ENCODE measurements at places on chromosomes 6 and 20.

DNA sequence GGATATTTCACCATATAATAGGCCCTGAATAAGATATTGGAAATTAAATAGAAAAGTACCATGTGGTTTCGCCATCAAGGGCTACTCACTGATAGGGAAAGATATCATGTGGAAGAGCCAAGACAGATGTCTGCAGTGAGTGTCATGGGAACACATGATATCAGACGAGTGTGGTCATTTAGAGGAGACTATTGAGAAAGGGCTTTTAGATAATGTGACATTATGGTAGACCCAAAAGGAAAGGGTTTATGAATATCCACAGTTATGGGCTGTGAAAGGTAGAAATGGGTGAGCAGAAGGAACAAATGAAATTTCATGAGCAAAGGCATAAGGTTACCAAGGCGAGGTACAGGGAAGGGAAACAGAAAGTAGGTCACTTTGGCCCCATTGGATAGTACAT lies 182.3 kb upstream of the PRSS16 start:
- no peak for DNase-seq

DNA sequence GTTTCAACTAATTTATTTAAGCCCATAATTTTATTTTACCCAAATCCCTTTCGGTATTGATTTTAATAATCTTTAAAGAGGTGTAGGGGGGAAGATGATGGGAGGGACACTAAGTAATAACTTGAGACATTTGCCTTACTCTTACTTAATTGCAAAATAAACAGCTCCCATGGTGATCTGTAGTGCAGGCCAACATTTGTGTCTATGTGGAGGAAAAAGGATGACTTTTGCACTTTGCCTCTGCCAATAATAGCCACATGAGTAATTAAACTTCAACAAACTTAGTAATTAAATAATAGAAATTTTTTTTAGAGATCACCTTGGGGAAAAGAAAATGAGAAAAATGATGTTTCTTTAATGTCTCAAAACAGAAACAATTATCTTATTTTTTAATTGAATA lies 29.9 kb upstream of the CD2AP start:
- no peak for DNase-seq

DNA sequence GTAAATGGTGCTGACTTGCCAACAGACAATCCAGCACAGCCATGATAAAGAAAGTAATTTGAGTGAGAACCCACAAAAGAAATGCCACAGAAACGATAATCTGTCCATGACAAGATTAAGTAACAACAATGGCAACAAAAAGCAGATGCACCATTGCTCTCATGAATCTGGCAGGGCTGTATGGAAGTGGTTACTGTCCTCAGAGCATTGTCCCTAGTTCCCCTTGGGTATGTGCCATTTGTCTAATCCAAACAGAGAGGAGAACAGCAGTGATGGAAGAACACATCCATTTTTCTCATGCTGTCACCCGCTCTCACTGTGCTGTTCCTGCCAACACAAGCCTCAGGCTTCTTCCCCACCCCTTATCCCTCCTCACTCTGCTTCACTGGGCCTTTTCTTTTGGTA lies 65.8 kb downstream of the REV3L start:
- DNase-seq = no peak

GRCh38 chr20:24530131-24530680 lies 60.8 kb downstream of the SYNDIG1 start:
- DNase-seq = no peak

DNA sequence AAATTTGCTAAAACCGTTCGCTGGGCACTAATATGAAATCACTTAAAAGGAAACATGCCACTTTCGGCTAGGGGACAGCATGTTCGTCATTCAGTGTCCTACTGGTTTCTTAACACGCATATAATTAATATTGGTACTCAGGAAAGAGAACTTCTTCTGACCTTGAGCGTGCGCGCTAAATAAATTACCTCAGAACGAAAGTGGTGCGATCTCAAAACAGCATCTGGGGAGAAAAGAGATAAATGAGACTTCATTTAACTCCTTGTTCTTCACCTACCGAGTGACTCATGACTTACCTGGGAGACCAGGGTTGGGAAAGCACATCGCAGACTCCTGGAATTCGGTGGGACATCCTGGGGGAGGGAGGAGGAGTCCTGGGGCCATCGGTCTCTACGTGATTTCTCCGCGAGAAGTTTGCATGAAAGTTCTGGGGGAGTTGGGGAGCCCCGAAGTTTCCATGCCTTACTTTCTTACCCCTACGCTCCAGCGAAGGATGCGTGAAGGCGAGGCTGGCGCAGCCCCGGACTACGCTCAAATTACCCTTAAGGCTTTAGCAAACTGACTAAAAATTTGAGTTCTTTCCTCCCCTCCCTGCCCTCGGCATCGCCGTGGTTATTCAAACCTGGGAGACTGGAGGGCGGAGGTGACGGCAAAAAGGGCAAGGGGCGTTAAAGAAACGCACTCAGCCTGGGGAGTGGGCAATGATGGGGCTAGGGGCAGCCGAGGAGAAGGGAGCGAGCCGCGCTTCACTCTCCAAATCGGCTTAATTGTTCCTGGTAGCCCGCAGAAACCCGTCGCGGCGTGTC lies 1.1 kb upstream of the BEND6 start:
- DNase-seq = no peak

DNA sequence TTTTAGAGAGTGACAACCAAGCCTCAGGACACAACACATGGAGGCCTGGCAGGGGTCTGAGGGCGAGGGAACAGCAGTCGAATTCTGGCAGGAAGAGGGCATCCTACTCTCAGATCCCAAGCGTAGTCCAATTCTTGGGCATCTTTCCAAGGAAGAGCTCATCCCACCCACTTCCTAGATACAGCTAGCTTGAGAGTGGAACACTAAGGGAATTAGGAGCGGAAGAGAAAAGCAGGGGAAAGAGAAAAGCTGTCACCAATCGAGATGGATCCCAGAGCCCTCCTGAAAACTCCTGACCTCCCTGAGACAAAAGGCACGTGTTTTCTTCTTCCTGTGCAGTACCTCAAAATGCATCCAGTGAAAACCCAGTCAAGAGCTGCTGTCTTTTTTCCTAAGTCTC lies 67.1 kb downstream of the GFOD1 start:
- no peak for DNase-seq

GRCh38 chr6:37260040-37260439 lies 2.1 kb upstream of the TMEM217 start:
- DNase-seq = no peak

- DNase-seq = no peak
These were observed 110.4 kb downstream of the ADGRG6 start for GRCh38 chr6:142412241-142412640.

- no peak for DNase-seq
These were observed 871 bp upstream of the SYNDIG1 start for GRCh38 chr20:24468401-24469115.
